ENCODE measurements at places on chromosomes 3 and 15.
A peak's percentile ranks its signal among the peaks of the same experiment; 100 is the strongest.

DNA sequence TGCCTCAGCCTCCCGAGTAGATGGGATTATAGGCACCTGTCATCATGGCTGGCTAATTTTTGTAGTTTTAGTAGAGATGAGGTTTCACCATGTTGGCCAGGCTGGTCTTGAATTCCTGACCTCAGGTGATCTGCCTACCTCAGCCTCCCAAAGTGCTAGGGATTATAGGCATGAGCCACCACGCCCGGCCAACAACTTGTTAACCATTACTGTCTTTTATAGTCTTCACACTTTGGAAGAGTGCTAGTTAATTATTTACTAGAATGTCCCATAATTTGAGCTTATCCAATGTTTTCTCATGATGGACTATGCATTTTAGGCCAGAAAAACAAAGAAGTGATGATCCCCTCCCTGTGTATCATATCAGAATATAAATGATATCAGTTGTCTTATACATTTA lies 288.6 kb upstream of the CBLB start:
- ATAC-seq = no peak

- no peak for ATAC-seq
These were observed 223.6 kb upstream of the TBL1XR1 start for GRCh38 chr3:177420651-177421480.

DNA sequence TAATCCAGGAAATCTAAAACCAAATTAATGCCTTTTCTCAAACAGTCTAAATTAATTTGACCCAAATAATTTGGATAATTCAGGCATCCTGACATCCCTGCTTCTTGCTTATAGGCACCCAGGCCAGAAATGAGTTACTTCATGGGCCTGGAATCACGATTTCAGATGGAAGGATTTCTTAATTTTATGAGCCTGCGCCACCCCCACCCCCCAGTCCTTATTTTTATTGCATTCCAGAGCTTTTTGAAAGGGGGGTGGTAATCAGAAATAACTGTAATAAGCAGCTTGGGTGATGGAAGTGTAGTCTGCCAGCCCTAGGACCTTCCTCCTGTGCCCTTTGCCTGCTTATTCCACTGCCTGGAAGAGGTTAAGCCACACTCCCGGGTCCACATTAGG lies 1.3 kb downstream of the AP2M1 start:
- ATAC-seq = no peak

- ATAC-seq = no peak
These were observed 954.6 kb downstream of the EPHA3 start for GRCh38 chr3:90062016-90062415.

- ATAC-seq = no peak
These were observed 146.8 kb downstream of the TPRA1 start for GRCh38 chr3:127443581-127444375.

GRCh38 chr3:45240292-45240691 lies 14.2 kb upstream of the TMEM158 start:
- ATAC-seq = no peak

DNA sequence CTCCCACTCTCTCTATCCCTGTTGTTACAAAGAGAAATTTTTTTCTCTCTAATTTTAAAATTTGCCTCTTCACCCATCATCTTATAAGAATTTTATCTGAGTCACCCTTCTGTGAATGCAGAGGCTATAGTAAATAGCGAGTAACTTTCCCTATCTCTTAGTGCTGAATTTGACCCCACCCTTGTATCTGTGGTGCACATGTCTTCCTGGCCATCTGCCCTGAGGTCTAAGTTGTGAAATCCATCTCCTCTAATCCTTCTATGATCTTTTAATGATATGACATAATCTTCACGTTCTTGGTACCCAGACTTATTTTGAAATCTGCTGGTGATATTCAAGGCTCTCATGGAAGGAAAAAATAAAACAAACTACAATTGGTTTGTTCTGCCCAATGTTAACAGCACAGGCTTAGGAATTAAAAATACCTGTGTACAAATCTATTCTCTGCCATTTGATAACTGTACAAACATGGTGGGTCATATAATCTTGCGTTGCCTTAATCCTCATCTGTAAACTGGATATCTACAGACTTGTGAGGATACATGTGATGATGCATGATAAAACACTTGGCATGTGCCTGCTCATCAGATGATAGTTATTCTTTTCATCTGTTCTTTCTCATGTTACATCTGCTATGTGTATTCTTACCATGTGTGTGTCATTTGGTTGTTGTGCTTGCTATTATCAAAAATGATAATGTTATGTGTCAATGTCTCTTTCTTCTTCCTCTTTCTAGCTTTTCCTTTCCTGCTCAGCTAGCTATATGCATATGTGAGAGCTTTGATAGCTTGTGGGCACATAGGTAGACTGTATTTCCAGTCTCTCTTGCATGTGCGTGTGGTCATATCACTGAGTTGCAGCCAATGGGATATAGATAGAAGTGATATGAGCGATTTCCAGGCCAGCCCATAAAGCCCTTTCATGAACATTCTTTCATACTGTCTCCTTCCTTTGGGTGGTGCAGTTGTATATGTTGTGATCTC lies 13.7 kb upstream of the CCR3 start:
- ATAC-seq = no peak

GRCh38 chr15:29242456-29243242 lies 27.0 kb downstream of the NSMCE3 start:
- ATAC-seq = no peak

GRCh38 chr3:67557848-67558355 lies 96.5 kb downstream of the SUCLG2 start:
- no peak for ATAC-seq

DNA sequence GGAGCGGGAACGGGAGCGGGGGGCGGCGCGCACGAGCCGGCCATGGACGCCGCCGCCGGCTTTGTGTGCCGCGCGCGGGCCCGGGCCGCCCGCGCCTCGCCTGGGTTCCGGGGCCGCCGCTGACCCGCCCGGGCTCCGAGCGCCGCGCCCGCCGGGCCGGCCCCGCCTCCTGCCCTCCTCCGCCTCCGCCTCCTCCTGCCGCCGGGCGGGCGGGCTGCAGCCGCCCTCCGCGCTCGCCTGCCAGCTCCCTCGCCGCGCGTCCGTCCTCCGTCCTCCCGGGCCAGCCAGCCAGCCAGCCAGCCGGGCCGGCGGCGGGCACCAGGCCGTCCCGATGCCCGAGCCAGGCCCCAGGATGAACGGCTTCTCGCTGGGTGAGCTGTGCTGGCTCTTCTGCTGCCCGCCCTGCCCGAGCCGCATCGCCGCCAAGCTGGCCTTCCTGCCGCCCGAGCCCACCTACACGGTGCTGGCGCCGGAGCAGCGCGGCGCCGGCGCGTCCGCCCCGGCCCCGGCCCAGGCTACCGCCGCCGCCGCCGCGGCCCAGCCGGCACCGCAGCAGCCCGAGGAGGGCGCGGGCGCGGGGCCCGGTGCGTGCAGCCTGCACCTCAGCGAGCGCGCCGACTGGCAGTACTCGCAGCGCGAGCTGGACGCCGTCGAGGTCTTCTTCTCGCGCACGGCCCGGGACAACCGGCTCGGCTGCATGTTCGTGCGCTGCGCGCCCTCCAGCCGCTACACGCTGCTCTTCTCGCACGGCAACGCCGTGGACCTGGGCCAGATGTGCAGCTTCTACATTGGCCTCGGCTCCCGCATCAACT lies at the start of gene ABHD17C:
ABHD17C (plus strand) TSS at position 212 of the 812 bp plus-strand sequence; CDS start at position 332, 120 bp downstream.
- peak; percentile 76 for ATAC-seq

DNA sequence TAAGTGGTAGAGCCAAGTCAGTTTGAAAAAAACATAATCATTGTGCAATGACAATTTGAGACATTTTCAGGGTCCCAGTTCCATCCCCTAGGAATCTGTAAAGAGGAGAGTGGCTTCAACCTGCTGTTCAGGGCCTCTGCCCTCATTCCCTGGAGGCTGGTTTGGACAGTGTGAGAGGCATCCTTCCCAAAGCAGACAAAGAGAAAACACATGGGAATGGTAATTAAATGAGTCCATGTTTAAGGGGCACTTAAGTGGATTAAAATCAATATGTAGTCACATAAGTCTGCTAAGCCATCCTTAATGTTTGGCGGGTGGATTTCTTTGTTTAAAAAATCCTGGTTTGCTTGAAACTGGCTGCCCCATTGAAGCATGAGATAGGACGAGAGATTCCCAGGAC lies 146.3 kb upstream of the CTDSPL start:
- ATAC-seq = no peak

DNA sequence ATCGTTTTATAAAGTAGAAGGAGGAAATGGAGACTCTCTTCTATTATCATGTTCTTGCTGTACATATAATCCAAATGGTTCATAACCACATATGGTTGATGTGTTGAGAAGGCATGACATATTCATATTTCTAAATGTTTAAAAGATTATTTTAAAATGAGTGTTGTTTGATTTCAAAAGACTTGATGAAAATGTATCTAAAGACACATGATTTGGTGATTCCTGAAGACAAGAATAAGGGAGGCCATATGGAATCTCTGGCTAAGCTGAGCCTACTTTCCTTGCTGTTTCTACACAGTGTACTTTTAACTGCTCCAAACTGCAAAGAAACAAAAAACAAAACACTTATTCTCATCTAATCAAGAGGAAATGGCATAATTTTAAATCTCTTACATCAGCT lies 23.0 kb upstream of the GYG1 start:
- no peak for ATAC-seq

- ATAC-seq = no peak
These were observed 6.9 kb downstream of the FAIM start for GRCh38 chr3:138615462-138615861.

GRCh38 chr3:65024148-65024547 lies 336.3 kb upstream of the ADAMTS9 start:
- no peak for ATAC-seq

DNA sequence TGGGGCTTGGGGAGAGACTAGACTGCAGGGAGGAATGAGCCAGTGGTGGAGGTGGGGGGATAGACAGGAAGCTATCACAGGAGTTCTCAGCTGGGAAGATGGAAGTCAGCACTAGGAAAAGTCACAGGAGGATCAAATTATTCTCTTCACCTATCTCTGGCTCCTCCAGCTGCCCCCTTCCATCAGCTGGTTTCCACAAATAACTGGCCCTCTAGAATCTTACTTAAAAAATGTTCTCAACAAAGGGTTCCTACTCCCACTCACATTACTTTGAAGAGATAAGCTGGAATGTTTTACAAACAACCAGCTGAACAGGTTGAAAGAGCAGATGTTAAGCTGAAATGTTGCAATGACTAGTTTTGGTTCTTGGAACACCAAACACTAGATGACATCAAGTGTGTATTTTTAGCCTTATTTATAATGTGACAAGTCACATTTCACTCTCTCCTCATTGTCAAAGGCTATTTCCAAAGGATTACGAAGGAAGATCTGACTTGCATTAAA lies 102.7 kb upstream of the AADACL2 start:
- ATAC-seq = no peak

GRCh38 chr3:61138401-61138800 lies 112.9 kb downstream of the FHIT start:
- no peak for ATAC-seq

GRCh38 chr3:120823156-120823555 lies 80.6 kb downstream of the GTF2E1 start:
- no peak for ATAC-seq

GRCh38 chr3:78887029-78887428 lies 880.8 kb downstream of the ROBO1 start:
- ATAC-seq = no peak

DNA sequence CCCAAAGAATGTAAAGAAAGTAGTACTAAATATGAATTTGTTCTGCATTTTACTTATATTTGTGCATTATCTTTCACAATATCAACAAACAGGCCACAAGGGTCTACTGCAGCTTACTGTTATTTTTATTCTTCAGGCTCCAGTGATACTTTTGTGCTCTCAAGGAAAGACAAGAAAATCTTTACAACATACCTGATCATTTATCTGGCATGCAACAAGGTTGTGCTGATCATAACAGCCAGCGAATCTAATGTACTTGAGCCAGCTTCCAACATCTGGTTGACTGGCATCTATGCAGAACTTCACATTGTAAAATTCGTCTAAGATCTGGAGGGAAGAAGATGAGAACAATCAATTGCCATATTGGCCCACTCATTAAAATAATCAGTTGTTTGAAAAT lies 520.0 kb downstream of the MECOM start:
- ATAC-seq = no peak

- no peak for ATAC-seq
These were observed 96.9 kb upstream of the TBL1XR1 start for GRCh38 chr3:177294221-177294620.

DNA sequence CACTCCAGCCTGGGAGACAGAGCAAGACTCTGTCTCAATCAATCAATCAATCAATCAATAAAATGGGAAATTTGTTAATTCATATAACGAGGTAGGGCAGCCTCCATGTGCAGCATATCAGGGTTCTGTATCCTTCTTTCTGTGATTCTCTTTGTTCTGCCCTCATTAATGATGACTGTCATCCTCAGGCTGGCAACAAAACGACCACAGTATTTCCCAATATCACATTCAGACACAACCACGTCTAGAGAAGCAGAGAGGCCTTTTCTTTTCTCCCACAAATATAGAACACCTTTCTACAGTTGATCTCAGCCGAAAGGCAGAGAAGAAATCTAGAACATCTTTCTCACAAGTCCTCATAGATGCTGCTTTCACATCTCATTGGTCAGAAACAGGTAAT lies 11.2 kb downstream of the CEP19 start:
- no peak for ATAC-seq

GRCh38 chr3:48609088-48610005 lies at the start of gene UQCRC1:
TSS of gene UQCRC1 (minus strand) at chr3:48609646. CDS start at chr3:48609620, 26 bp downstream.
- ATAC-seq = peak; percentile 97

GRCh38 chr3:69016901-69017300 lies 3.4 kb upstream of the EOGT start:
- no peak for ATAC-seq

- ATAC-seq = peak; percentile 94
These were observed 401.3 kb upstream of the CFAP20DC start for GRCh38 chr3:59450946-59451763.

GRCh38 chr3:190339130-190339529 lies 16.9 kb upstream of the CLDN1 start:
- ATAC-seq = peak; percentile 66

GRCh38 chr15:25771338-25771706 lies 91.8 kb downstream of the ATP10A start:
- ATAC-seq = no peak

- ATAC-seq = peak; percentile 58
These were observed 37.4 kb upstream of the DCP1A start for GRCh38 chr3:53384465-53385423.

DNA sequence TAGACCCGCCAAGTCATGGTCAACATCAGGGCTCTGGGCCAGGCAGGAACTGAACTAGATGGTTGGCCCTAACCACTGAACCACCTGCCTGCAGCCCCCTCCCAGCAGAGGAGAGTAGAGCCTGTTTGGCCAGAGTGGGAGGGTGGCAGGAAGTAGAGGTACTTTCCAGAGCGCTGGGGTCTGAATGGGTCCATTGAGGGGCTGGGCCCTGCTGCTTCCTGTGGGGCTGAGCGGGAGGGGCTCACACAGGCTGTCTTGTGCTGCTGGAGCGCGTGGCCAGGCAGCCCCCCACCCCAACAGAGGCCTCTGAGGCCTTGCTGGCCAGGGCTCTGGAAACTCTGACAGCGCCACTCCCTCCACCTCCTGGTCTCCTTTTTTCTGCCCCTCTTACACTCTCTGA lies 17.4 kb downstream of the CSPG4 start:
- no peak for ATAC-seq

All from activated T-helper 17 cell treated with anti-CD3 and anti-CD28 coated beads, Interleukin-2, amount 50 U/mL, for 72 hours (primary cell).